Psoas muscle (tissue), 8 donors: ENCODE measurements at places on chromosomes 12 and 14. TPM values are rescaled to one million over a fixed set of nuclear protein-coding genes. Genes with fewer than 3 reads are reported as not detected.

The SYNDIG1L gene
- total RNA-seq = not detected

The SERPINA1 gene
- total RNA-seq = 2.6 TPM

The SOX5 gene
- 1.6 TPM for total RNA-seq

The MORN3 gene
- not detected for total RNA-seq

The ACOT2 gene
- 153 TPM for total RNA-seq

The RTN1 gene
- 0.96 TPM for total RNA-seq
